ENCODE measurements at places on chromosomes 4 and X.
A peak's percentile ranks its signal among the peaks of the same experiment; 100 is the strongest.

GRCh38 chrX:141760761-141761160 lies 62.2 kb upstream of the SPANXD start:
- no peak for DNase-seq

- no peak for DNase-seq
These were observed at the start of gene ZNF732 for GRCh38 chr4:304969-305680. ZNF732 (minus strand) TSS chr4:305474; CDS start chr4:305310, 164 bp downstream.

- DNase-seq = no peak
These were observed 96.3 kb upstream of the MSX1 start for GRCh38 chr4:4762909-4763821.

DNA sequence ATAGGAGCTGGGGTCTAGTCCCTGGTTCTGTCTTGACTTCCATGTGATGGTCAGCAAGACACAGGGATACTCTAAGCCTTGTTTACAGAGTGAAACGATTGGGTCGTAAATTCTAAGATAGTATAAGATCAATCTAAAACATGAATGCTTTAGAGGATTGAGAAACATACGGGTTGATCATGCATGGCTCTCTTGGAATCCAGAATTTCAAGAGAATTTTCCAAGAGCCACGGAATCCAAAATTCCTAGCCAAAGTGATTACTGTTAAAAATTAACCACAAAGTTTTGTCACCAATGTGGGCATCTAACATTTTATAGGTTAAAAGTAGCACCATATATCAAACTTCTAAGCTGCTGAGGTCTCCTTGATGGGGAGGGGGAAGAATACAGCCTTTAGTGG lies 16.5 kb downstream of the HS3ST1 start:
- DNase-seq = no peak

DNA sequence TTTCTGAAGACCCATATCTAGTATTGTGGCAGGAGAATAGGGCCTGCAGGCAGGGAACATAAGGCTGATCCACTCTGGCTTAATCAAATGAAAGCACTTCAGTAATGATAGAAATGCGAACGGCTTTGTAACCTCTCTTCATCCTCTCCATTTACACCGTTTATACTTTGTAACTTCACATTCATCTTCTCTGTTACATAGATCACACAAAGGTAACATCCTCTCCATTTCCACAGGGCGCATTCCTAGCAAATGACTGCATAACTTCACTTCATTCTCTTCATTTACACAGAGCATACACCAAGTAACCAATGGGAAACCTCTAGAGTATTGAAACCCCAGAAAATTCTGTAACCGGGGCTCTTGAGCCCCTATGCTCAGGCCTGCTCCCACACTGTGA lies 65.5 kb upstream of the SLC34A2 start:
- DNase-seq = no peak

DNA sequence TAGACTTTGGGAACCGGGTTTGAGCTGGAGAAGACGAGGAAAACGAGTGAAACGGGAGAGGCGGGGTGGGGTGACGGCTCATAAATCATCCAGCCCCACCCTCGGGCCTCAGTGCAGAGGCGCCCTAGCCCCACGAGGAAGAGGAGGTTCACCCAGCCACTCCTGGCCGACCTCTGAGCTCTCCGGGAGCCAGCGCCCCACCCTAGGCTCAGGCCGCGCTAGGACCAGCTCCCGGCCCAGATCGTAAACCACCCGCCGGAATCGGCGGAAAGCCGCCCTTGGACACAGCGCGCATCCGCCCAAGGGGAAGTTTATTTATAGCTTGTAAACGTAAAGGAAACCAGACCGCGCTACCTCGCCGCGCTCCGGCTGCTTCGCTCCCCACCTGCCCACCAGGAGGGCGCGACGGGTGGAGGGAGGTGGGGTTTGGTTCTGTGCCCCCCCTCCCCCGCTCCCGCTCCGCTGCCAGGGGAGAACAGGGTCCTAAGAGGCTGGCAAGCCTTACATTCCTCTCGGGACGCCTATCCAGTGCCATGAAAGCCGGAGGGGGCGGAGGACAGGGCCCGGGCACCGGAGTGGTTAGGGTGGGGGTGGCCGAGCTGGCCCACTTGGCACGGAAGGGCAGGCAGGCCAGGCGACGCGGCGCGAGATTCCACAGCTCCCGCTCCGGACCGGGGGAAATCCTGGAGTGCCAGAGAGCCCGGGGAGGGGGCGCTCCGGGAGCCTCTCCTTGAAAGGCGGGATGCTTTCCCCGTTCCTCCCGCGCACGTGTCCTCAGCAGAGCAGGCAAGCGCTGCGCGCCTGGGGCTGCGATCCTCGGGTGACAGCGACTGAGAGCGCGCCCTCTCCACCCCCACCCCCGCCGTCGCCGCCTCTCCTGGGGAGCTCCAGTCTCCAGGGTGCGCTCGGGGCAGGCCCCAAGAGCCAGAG lies 84.2 kb downstream of the BCOR start:
- no peak for DNase-seq

DNA sequence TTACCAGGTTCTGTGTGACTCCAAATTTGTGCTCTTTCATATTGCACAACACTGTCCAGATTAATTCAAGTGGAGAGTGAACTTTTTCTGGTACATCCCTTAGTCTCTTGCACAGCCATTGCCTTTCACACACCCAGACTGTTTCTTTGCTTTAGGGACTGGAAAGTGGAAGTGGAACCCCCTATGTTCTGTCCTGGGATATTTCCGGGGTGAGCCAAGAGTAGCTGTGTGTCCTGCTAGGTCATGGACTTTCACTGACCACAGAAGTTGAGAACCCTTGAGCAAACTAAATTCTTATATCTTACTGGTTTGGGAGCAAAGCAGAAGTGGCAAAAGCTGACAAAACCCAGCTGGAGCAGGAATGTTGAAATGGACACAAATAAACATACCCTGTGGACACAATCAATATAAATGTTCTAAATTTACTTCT lies 10.3 kb upstream of the VSIG4 start:
- peak; percentile 81 for DNase-seq

DNA sequence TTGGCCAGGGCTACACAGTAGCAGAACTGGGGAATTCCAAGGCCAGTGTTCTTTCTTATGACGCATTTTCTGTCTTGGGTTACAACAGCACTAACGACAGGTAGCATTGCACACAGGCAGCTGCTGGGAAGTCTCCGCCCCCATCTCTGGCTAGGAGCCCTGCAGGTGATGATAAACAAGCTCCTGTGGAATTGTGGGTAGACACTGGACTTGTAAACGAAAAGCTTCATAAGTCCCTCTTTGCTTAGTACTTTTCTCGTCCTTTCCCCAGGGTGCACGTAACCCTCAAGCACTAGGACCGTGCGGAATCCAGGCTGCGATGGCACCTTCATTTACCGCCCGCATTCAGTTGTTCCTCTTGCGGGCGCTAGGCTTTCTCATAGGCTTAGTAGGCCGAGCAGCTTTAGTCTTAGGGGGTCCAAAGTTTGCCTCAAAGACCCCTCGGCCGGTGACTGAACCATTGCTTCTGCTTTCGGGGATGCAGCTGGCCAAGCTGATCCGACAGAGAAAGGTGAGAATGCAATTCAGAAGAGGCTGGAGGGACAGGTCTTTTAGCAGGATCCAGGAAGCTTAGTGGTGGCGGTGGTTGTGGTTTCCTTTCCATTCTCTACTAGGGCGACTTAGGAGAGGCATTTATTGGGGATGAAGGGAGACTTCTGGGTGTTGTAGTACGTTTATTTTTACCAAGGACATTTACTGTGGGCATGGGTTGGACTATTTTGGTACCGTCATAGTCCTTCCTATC lies at the start of gene FAAH2:
TSS of gene FAAH2 (plus strand) at position 200 of the 745 bp plus-strand sequence. CDS start at position 320, 120 bp downstream.
- no peak for DNase-seq

DNA sequence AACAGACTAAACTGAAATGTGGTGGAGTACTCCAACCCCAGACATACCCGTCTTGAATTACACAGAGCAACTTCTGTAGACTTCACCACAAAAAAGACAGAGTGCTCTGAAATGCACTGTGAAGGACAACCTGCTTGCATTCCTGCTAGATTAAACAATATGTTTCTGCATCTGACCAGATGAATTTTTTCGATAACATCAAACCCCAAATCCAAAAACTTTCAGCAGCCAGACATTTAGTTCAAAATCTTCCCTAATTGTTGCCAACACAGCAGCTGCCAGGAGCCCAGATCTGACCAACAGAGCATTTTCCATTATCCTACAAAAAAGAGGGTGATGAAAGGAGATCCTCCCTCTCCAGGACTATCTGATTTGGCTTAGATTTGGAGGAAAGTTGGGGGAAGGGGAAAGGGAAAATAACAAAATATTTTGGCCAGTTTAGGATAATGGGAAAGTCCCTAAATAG lies 356.5 kb downstream of the PDGFC start:
- no peak for DNase-seq

DNA sequence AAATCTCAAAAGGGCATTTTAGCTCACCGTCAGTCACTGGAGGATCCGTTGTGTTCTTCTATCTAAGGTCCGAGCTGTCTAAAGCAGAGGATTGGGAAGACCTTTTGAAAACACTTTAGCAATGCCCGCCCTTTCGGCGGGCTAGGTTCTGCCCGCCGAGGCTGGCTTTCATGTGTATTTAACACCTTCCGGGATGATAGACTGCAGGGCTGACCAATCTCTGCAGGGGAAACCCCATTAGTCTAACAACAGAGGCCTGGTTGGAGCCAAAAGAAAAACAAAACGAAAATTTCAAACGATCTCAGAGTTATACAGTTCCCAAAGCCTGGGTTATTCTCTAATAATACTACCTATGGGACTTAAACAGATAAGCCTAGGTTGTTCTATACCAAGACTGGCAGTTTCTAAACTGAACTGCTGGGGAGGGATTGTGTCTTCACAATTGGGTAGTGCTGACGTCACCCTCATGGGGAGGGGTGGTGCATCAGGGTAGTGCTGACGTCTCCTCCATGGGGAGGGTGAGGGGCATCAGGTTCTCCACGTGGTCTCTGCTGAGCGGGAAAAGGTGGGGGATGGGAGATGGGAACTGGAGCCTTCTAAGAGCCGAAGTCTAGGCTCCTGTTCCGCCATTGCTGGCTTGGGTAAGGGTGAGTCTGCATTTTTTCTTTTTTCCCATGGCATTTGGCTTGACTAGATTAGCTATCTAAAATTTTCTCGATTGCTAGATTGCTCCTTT lies 14.8 kb upstream of the CUL4B start:
- no peak for DNase-seq

GRCh38 chr4:82481506-82481840 lies 51.1 kb downstream of the ENOPH1 start:
- no peak for DNase-seq

GRCh38 chrX:68651110-68651509 lies 3.6 kb downstream of the STARD8 start:
- DNase-seq = no peak
